ENCODE measurements at places on chromosomes 5 and 9.

- no peak for DNase-seq
Measured at GRCh38 chr5:1495525-1495897, 28.2 kb downstream of the LPCAT1 start.

DNA sequence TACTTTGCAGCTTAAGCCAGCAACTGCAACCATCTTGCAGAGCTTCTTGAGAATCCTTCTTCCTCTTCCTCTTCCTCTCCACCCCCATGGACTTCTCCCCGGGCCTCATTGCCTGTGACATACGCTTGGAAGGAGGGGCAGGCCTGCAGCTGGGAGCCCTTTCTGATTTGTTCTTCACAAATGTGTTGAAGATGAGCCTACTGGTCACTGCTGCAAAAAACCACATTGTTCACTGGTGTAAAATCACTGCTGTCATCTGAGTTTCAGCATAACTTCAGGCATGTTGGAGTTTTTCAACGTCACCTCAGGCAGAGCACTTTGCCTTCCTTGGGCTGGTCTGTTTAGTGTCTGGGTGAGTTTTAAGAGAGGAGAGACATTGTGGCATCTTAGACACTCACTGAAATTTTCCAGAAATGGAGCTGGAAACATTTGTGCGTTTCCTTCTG lies 7.9 kb downstream of the TJP2 start:
- DNase-seq = no peak

DNA sequence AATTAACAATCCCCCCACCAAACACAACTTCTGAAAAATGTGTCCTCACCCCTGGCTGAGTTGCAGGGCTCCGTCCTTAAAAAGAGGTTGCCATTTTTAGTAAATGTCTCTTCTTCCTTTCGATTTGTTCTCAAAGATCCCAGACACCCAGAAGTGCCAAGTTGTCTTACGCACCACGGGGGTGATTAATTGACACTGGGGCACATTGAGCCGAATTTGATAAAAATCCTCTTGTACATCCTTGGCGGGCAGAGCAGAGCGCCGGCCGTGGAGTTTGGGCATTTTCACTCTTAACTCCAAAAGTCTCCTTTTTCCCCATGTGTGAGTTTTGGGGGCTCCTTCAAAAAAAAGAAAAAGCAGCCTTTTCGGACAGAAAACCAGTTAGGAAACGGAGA lies 4.5 kb downstream of the LMX1B start:
- DNase-seq = no peak

DNA sequence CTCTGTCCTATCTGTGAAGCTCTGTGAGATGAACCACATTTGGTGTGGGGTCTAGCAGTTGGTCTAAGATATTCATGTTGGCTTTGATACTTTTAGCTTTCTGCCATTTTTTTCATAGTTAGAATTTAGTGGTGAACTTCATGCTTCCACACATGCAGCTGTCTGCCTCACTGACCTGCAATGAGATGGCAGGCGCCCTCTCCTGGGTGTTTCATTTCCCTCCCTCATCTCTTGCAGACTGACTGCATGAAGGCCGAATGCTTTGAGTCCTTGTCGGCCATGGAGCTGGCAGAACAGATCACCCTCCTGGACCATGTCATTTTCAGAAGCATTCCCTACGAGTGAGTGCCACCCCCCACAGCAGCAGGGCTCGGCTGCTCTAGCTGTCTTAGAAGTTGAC lies 26.1 kb upstream of the CKMT2 start:
- DNase-seq = no peak

DNA sequence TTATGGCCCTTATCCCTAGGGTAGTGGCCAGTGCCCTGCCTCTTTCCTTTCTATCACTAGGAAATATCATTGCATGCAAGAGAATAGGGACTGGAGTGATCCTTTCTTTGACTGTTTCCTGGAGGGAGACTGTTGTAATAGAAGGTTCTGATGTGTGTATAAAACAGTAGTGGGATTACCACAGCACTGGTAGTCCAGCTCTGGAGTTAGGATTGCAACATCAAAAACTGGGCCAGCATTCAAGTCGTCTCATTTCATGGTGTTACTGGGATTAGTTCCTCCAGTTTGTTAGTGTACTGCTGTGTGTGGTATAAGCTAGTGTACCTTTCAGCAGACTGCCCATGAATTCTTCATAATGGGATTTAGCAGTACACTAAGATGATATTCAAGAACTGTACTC lies 45.8 kb downstream of the KIAA1958 start:
- no peak for DNase-seq

DNA sequence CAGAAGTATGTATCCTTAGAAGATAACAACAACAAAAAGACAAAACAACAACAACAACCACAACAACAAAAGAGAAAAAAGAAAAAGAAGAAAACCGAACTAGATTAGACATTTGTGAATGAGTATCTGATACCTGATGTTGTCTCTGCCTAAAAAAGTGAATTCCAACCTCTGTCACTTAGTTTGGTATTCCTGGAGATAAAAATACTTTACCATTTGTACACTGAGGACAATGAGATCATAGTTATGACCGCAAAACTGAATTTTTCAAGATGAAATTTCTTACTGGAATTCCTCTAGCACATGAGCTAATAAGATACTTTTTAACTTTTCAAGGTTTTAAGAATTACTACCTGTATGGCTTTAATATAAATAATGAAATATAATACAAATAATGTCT lies 54.5 kb downstream of the ALDH1A1 start:
- no peak for DNase-seq

GRCh38 chr5:114316167-114316566 lies 45.7 kb upstream of the KCNN2 start:
- no peak for DNase-seq

- no peak for DNase-seq
Measured at GRCh38 chr9:33140401-33141360, 26.5 kb downstream of the B4GALT1 start.

DNA sequence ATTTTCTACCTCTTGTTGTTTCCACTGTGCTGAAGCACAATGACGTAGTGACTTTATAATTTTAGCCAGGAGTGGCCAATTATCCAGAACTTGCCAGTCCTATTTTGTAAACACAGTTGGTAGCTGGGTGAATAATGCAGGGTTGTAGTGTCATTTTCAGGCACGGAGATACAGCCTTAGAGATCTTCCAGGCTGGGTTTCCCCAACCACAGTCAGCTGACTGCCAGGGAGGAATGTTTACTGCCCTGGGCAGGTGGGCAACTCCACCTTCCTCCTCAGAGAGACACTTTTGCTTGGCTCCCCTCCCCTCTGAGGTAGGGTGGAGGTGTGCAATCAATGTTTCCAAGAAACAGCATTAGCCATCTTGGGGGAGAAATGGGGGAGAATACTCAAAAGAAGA lies 228.1 kb upstream of the NR4A3 start:
- DNase-seq = no peak

DNA sequence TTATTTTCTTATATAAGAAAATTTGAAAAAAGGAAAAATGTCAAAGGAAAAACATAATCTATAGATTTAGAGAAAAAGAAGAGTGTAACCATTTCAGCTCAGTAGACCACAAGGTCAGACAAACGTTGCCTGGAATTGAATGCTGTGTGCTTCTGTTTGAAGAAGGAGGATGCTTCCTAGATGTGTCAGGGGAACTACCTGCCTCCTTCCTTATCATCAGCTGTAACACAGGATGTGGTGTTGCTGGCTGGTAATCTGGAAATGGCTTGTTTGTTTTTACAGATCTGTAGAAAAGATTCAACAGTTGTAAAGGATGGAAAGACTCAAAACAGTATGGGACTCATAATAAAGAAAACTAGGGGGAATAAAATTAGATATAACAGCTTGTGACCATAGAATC lies 160.7 kb upstream of the MEF2C start:
- no peak for DNase-seq

DNA sequence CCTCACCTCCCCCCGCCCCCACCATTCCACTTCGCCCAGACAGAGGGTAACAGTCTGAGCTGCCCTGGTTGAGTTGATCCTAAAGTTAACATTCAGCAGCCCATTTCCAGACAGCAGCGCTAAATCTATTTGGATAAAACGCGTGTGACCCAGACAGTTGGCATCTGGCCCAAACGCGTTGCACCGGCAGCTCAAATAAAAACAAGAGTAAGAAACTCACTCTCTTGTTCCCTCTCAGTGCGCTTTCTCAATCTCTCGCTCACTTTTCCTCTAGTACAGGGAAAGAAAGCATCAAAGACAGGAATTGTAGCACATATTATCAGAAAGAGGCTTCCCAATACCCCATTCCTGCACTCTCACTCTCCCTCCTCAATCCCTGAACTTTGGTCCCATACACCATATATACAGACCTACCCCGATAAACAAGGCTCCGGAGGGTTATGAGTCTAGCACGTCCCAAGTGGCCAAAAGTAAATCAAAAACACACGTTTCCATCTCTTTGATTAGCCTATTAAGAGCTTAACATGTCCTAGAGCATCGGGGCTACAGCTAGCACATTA lies 1.3 kb downstream of the ADAMTS6 start:
- DNase-seq = no peak

GRCh38 chr5:76610196-76610595 lies 13.0 kb downstream of the F2RL2 start:
- DNase-seq = no peak

GRCh38 chr5:76165029-76165428 lies 81.8 kb downstream of the SV2C start:
- DNase-seq = no peak

DNA sequence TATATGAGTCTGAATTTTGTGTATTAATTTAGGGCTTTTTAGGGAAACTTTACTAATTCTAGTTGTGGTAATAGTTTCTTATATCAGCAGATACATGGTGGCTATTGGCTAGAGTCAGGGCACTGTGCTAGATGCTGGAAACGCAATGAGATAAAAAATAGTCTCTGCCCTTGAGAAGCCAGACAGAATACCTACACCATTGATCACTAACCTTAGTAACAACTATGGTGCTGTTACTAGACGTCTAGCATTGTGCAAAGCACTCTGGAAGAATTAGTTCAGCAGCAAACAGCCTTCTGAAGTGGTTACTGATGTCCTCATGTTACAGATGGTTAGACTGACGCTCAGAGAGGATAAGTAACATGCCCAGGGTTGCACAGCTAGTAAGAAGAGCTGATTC lies 61.8 kb downstream of the GDA start:
- no peak for DNase-seq

DNA sequence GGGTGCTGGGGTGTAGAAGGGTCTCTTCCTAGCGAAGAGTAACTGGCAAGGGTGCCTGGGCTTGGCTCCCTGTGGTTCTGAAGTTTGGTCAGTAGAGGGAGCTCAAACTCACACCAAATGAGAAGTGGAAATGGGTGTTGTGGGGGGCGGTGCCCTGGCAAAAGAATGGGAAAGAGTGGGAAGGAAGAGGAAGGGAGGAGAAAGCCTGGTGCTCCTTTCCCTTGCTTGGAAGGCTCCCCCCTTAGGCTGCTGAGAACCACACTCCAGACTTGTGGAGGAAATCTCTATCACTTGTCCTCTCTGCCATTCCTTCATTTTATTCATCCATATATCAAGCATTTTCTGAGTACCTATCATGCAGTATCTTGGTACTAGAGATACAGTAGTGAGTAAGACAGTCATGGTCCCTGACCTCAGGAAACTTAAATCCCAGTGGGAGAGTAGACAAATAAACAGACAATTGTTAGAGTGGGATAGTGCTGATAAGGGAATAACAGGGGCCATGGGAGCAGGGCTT lies 13.0 kb downstream of the SLC4A9 start:
- DNase-seq = no peak

DNA sequence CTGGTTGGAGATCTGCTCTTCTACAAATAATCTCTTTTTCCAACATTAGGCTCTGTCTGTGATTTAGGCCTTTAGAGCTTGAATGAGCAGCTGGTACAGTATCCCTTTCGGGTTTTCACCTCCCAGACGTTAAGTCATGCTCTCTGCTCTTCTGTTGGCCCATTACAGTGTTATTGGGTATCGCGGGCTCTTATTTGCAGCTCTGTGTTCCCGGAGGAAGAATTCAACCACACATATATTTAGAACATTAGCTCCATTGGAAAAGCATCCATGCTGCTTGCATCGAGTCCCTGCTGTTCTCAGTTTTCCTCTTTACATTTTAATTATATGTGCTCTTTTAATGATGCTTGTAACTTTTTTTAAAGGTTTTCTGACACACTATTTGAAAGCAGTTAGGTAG lies 278.0 kb upstream of the ADCY2 start:
- no peak for DNase-seq

GRCh38 chr9:86041311-86041741 lies 58.0 kb downstream of the GOLM1 start:
- DNase-seq = no peak

- no peak for DNase-seq
Measured at GRCh38 chr9:129267141-129267540, 89.1 kb upstream of the IER5L start.

- no peak for DNase-seq
Measured at GRCh38 chr5:109692852-109693251, 3.1 kb downstream of the MAN2A1 start.

GRCh38 chr9:107213561-107214028 lies 69.5 kb upstream of the RAD23B start:
- DNase-seq = no peak

- no peak for DNase-seq
Measured at GRCh38 chr5:29794141-29794787, 1399.2 kb upstream of the CDH6 start.

DNA sequence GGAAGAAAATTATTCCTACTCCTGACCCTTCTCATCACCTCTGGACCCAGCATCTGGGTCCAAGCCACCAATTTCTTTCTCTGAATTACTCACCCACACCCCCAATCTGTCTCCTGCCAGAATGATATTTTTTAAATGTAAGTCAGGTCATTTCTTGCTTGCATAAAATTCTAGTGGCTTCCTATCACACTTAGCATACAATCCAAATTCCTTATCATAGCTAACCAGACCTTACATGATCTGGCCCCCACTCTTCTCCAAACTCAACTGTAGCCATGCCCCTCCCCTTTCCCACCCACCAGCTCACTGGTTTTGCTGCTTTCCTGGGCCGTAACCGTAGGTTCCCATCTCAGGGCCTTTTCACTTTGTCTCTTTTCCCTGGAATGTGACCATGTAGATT lies 15.2 kb downstream of the HTR4 start:
- no peak for DNase-seq

DNA sequence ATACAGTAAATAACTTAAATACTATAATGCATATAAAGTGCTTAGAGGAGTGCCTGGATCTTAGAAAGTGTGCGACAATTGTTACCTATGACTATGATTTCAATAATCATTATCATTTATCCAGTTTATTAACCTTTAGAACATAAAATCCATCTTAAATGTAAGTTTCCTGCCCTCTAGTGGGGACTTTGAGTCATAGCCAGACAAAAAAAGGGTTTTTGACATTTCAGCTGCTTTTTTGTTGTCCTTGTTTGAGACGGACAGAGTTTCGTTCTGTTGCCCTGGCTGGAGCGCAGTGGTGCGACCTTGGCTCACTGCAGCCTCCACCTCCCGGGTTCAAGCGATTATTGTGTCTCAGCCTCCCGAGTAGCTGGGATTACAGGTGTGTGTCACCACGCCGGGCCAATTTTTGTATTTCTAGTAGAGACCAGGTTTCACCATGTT lies 9.7 kb upstream of the C9orf152 start:
- DNase-seq = no peak

GRCh38 chr9:2599896-2600295 lies 21.7 kb upstream of the VLDLR start:
- no peak for DNase-seq

DNA sequence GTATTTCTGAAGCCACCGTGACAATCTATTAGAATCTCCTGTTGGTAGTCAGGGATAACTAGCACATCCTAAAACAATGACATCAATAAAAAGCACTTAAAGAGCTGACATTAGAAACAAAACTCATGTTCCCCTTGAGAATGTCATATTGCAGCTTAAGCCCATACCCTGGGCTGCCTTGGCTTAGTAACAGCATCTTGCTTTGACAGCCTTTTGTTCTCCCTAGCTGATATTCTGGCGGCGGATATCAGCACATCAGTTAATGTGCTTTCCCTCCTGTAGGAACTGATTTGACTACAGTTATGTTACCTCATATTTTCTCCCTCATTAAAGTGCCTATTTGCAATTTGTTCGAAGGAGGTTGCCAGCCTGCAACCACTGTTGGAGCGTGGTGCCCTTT lies 214.1 kb downstream of the CD180 start:
- no peak for DNase-seq

All from activated T-helper 1 cell treated with Interleukin-2 at 50 U/mL for 16 hours (primary cell).